ENCODE measurements at places on chromosomes 5 and 9.

GRCh38 chr5:179160584-179160983 is 100.4 kb downstream of the ZNF354C start:
- peak; percentile 8 for DNase-seq

GRCh38 chr5:66596636-66597182 is 516 bp downstream of the MAST4 start:
- peak; percentile 7 for DNase-seq

DNA sequence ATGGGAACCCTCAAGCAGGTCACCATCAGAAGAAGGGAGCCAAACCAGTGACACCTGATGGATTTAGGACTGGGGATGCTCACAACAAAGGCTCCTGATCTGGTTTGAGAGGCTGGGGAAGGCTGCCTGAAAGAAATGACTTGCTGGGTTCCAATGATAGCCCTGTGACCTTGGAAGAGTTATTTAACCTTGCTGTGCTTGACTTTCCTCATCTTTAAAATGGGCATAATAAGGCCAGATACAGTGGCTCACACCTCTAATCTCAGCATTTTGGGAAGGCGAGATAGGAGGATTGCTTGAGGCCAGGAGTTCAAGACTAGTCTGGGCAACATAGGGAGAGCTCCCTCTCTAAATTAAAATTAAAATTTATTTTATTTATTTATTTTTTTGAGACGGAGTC is 63.6 kb upstream of the PSD2 start:
- no peak for DNase-seq

DNA sequence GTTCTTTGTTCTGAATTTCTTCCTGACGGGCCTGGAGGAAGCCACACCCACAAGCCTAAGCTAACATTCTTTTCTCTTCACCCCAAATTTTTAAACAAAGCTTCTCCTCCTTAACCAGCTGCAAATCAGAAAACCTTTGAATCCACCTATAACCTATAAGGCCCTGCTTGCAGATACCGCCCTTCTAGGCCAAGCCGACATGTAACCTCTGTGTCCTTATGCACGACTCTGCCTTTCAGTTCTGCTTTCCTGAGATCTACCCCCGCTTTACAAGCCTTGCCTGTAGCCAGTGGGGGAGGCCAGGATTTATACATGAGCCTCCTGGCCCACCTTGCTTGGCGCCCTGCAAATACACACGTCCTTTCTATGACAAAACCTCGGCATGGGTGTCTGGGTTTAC is 19.3 kb downstream of the BRD9 start:
- no peak for DNase-seq

GRCh38 chr5:62314213-62314830 is 8.3 kb downstream of the KIF2A start:
- DNase-seq = no peak

GRCh38 chr9:132632413-132633129 is 37.2 kb downstream of the DDX31 start:
- DNase-seq = no peak

- peak; percentile 14 for DNase-seq
Measured at GRCh38 chr9:112925058-112925641, 34.5 kb upstream of the SLC46A2 start.

- peak; percentile 90 for DNase-seq
Measured at GRCh38 chr5:113212244-113212920, 222.4 kb downstream of the TSSK1B start.

- DNase-seq = no peak
Measured at GRCh38 chr9:113973226-113973625, 97.1 kb downstream of the ZNF618 start.

DNA sequence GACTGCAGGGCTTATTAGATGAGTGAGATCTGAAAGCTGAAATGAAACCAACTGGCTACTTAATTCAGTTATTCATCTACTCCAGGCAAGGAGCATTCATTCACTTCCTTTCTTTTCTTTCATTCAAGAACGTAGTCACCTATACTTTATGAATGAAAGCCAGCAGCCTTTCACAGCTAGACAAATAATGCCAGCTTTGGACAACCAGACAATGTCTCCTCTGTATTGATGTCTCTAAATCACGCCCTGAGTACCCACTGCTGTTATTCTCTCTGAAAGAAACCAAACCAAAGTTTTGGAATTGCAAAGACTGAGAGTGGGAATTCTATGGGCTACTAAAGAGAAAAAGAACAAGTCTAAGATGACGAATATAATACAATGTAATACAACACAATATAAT is 121.2 kb upstream of the PTPN3 start:
- no peak for DNase-seq

GRCh38 chr5:1363160-1363559 is 18.3 kb upstream of the CLPTM1L start:
- DNase-seq = no peak

- peak; percentile 21 for DNase-seq
Measured at GRCh38 chr9:121634329-121635261, 16.8 kb upstream of the DAB2IP start.

DNA sequence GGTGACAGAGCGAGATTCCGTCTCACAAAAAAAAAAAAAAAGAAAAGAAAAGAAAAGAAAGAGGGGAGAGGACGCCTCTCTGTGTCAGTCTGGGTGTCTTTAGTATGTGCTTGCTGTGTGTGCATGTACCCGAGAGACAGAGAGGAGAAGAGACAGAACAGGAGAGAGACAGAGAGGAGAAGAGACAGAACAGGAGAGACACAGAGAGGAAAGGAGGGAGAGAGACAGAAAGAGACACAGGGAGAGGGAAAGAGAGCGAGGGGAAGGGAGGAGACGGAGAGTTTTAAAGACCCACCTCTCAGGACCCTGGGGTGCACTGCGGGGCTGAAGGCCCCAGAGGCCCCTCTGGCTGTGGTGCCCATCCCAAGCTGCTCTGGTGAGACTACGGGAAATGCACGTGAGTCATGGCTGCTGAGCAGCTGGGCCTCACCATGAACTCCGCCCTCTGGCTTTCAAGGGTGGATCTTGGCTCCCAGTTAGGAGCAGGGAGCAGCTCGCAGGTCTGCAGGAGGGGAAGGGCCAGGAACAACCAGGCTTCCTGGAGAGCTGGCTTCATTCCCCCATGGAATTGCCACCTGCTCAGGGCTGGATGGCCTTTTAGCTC is 7.9 kb downstream of the SLC6A3 start:
- DNase-seq = peak; percentile 13

- peak; percentile 45 for DNase-seq
Measured at GRCh38 chr5:131634666-131634995, 398 bp downstream of the RAPGEF6 start.

DNA sequence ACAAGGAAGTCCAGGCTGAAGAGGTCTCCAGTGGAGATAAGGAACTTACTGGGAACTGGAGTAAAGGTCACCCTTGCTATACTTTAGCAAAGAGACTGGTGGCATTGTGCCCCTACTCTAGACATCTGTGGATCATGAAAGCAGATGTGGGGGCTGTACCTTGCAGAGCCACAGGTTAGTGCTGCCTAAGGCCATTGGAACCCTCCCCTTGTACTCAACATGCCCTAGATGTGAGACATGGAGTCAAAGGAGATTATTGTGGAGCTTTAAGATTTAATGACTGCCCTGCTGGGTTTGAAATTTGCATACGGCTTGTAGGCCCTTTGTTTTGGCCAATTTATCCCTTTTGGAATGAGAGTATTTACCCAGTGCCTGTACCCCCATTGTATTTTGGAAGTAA is 397.3 kb upstream of the GRIN3A start:
- DNase-seq = no peak

- DNase-seq = no peak
Measured at GRCh38 chr5:128538000-128538249, at the start of gene FBN2. TSS of gene FBN2 (minus strand) at chr5:128538245. CDS start at chr5:128537603, 642 bp downstream.

DNA sequence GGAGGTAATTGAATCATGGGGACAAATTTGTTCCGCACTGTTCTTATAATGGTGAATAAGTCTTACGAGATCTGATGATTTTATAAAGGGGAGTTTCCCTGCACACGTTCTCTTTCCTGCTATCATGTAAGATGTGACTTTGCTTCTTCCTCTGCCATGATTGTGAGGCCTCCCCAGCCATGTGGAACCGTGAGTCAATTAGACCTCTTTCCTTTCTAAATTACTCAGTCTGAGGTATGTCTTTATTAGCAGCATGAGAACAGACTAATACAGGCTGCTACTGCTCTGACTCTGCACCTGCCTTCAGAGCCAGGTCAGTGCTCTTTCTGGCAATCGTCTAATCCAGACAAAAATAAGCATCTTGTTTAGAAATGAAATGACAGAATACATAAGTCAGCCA is 479.2 kb upstream of the TUSC1 start:
- no peak for DNase-seq

- DNase-seq = no peak
Measured at GRCh38 chr5:160029004-160029403, 20.1 kb downstream of the TTC1 start.

DNA sequence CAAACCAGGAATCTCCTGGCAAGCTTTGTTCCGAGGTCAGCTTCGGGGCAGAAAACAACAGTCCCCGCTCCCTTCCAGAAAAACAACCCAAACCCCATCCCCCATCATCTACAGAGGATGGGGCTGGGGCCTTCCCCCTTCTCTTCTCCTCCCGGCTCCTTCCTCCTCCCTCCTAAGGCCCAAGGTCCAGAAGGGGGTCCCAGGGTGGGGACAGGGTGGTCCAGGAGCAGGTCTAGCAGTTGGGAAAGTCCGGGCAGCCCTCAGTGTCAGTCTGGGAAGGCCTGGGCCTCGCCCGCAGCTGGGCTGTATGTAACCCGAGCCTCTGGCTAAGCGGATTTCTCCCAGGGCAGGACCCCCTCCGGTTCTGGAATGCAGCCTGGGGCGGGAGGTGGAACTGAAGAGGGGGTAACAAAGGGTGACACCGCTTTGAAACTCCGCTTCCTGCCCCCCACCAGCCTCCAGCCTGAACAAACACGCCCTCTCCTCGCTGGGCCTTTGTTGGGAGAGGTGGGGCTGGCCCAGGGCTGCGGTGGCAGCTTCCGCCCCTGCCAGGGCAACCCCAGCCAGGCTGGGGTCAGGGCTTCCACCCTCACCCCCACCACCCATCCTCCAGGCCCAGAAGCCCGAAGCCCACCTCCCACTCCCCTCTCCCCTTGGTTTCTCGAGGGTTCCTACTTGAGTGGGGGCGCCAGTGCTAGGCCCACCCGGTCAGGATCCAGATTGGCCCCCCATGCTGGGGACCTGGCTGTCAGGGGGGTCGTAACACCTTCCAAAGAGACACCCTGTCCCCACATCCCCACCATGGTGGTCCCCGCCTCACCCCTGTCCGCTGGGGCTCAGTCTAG is 63.5 kb downstream of the C9orf50 start:
- peak; percentile 93 for DNase-seq

- DNase-seq = peak; percentile 51
Measured at GRCh38 chr9:8486095-8486494, 686.5 kb upstream of the DMAC1 start.

- DNase-seq = peak; percentile 38
Measured at GRCh38 chr5:134240421-134240962, 14.6 kb upstream of the PPP2CA start.

All from fibroblast of skin of right quadriceps (primary cell).